GM18507 (cell line): ENCODE measurements at places on chromosomes 5 and 9.

DNA sequence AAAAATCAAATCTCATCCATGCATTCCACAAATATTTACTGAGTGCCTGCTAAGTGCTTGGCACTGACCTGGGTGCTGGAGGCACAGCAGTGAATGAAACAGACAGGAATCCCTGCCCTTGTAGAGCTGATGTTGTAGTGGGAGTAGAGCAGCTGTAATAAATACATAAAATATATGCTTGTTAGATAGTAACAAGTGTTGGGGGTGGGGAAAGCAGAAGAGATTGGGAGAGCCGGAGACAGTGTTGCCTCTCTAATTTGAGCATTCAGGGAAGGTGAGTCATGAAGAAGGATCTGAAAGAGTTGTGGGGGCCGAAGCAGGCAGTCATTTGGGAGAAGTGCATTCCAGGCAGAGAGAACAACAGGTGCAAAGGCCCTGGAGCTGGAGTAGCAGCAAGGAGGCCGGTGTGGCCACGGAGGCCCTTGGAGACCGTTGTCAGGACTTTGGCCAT is 97.9 kb downstream of the ZNF618 start:
- no peak for DNase-seq

DNA sequence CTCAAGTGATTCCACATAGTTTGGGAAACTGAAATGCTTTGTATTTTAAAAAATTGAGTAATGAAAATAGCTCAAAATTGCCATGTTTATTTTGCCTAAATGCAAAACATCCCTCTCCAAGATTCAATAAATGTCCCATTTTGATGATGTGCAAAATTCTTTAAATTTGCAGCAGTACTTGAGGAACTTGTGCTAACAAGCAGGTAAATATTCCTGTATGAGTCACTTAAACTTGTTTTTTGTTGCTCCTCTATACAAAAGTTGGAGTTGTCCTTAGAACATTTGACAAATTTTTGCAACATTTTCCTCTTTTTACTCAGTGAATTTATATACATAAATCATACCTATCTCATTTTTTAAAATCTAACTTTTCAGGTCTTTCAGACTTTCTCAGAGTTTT is 280.2 kb downstream of the CDH12 start:
- no peak for DNase-seq

DNA sequence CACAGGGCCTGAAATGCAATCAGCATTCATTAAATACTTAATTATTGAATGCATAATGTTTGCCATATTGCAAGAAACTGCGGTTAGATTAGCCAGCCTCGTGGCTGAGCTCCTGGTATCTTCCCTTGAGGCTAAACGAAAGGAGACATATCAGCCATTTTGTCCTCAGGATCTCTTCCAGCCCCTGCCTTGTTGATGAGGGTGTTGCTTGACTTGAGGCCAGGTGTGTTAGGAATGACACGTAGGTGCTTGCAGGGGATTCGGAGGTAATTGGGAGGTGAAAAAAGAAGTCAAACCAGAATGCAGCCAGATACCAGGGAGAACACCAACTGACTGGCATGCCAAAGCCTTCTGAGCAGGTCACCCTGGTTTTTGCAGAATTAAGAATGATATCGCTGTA is 12.5 kb downstream of the SH3RF2 start:
- DNase-seq = no peak

DNA sequence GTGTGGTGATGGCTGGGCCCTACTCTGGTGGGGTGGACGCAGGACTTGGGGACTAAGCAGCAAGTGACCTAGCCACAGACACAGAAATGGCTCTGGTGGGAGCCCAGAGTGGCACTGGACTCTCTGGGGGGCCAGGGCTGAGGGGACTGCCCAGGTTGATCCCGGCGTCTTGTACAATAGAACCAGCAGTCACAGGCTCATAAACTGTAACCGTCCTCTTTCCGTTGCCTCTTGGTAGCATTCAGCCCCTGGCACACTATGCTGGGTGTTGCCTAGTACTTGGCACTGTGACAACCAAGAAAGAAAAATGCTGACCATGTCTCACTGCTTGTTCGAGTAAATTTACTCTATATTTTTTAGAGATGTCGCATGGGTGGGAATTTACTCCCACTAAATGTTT is 80.5 kb downstream of the DAB2IP start:
- no peak for DNase-seq

- DNase-seq = no peak
These were observed 343.7 kb downstream of the ENC1 start for GRCh38 chr5:74296685-74297408.

- no peak for DNase-seq
These were observed 1628.7 kb downstream of the MAT2B start for GRCh38 chr5:165134155-165134554.

DNA sequence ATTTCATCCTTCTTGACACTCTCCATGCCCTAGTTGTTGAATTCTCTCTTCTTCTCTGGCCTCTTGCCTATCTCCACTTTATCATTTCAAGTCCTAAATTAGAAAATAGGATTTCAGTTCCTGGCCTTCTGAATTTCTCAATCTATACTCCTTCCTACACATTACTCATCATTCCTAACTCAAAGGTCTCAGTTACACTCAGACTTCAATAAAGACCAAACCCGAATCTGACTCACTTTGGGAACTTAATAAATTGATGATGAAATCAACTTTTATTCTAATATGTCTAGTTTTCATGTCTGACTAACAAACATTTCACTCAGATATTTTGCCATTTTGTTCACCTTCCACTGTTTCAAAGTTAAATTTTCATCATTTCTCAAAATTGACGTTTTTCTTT is 113.6 kb upstream of the TSLP start:
- no peak for DNase-seq

- no peak for DNase-seq
These were observed 6.5 kb upstream of the RICTOR start for GRCh38 chr5:39080597-39081204.

GRCh38 chr5:144427866-144428265 is 257.2 kb downstream of the KCTD16 start:
- DNase-seq = no peak

GRCh38 chr9:38343037-38343436 is 49.5 kb upstream of the ALDH1B1 start:
- no peak for DNase-seq

- DNase-seq = no peak
These were observed 100.9 kb upstream of the PTGER4 start for GRCh38 chr5:40578501-40579451.

DNA sequence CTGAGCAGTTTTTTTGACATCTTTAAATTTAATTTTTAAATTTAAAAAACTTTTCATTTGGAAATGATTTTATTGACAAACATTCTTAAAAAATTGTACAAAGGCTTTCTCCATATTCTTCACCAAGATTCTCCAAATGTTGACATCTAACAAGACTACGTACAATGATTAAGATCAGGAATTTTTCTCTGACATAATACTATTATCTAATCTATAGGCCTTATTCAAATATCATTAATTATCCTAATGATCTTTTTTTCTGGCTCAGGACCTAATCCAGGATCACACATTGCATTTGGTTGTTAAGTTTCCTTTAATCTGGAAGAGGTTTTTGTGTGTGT is 106.1 kb upstream of the OSMR start:
- no peak for DNase-seq

GRCh38 chr5:54669845-54670244 is 152.3 kb downstream of the SNX18 start:
- no peak for DNase-seq
